Temporal lobe (tissue), 4 donors: ENCODE measurements at places on chromosomes 5 and 9. TPM values are rescaled to one million over a fixed set of nuclear protein-coding genes. Genes with fewer than 3 reads are reported as not detected.

Gene CDH9
- total RNA-seq: 10.3 TPM

Gene TSSK1B
- total RNA-seq: not detected

Gene ZNF300
- 60.5 TPM for total RNA-seq

Gene ATOSB
- total RNA-seq: 14.8 TPM

Gene HTR4
- total RNA-seq: 0.49 TPM

Gene DDX46
- 30.2 TPM for total RNA-seq

Gene TEX48
- not detected for total RNA-seq

Gene GOLPH3
- total RNA-seq: 40.6 TPM

Gene FBP2
- total RNA-seq: not detected

Gene MARCHF11
- total RNA-seq: 1.5 TPM
